ENCODE measurements at places on chromosomes 7 and 10. TPM values are rescaled to one million over a fixed set of nuclear protein-coding genes. Genes with fewer than 3 reads are reported as not detected.
A peak's percentile ranks its signal among the peaks of the same experiment; 100 is the strongest.

- DNase-seq: peak; percentile 58
These were observed 361.7 kb upstream of the ETV1 start for GRCh38 chr7:14351167-14351566.

- no peak for DNase-seq
These were observed 40.6 kb downstream of the CYP17A1 start for GRCh38 chr10:102796407-102797176.

- peak; percentile 13 for DNase-seq
These were observed 62.9 kb upstream of the MKRN1 start for GRCh38 chr7:140542228-140542603.

DNA sequence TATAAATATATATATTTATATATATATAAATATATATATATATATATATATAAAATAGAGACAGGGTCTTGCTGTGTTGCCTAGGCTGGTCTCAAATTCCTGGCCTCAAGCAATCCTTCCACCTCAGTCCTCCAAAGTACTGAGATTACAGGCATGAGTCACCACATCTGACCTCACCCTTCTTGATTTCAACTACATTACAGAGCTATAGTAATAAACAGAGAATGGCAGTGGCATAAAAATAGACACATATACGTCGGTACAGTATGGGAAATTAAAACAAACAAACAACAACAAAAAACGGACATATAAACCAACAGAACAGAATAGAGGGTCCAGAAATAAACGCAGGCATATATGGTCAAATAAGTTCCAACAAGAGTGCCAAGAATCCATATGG is 77.6 kb upstream of the PPP1R3A start:
- DNase-seq: no peak

CELF2 gene
- total RNA-seq: 31.6 TPM

Data from neural progenitor cell (in vitro differentiated cells).